ENCODE measurements at places on chromosomes 3 and 15. TPM values are rescaled to one million over a fixed set of nuclear protein-coding genes. Genes with fewer than 3 reads are reported as not detected.

PATL2 gene
- total RNA-seq, result 2.4 TPM

DNA sequence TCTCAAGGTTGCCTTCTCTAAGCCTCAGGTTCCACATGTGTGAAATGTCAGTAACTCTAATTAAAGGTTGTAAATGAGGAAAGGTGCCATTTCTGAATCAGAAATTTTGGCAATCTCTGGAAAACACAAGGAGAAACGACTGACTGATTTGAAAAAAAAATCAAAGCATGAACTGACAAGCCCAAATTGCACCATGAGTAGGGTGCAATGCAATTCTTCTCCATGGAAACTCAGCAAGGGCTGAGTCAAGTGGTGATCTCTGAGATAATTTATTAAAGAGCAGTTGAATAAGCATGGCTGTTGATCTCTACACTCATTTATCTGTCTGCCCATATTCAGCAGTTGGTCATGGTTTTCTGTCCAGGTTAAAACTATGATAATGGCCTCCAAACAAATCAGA lies 201.6 kb upstream of the CMC1 start:
- H3K36me3 ChIP-seq, result no peaks in the 10 kb centered on the region
- DNase-seq, result no peak
- H3K4me3 ChIP-seq, result no peak overlapping the region
- no peaks in the 10 kb centered on the region for H3K4me1 ChIP-seq
- no peak overlapping the region for H3K27ac ChIP-seq

- H3K27ac ChIP-seq, result no peak overlapping the region
- no peak for DNase-seq
- H3K36me3 ChIP-seq, result no peaks in the 10 kb centered on the region
- peaks cover 40% of the 10 kb centered on the region for H3K4me1 ChIP-seq
- H3K27me3 ChIP-seq, result no peaks in the 10 kb centered on the region
- H3K4me3 ChIP-seq, result no peak overlapping the region
Observed at GRCh38 chr15:96262549-96263489, 67.7 kb upstream of the NR2F2 start.

DNA sequence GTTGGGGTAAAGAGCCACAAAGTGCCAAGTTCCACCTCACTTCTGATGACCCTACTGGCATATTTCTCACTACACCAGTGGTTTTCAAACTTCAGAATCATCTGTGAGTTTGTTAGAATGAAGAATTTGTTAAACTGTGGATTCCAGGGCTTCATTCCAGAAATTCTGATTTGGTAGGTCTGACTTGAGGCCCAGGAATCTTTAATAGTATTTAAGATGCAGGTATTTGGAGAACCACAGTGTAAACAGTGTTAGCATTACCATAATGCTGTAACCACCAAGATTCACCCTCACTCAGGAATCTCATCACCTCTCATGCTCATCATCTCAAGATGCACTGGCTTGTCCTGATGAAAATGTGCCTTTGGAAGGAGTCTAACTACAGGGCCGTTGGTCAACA lies 6.0 kb downstream of the KCNMB3 start:
- no peak for DNase-seq
- peaks cover 12% of the 10 kb centered on the region for H3K36me3 ChIP-seq
- no peak overlapping the region for H3K27ac ChIP-seq
- H3K27me3 ChIP-seq, result no peaks in the 10 kb centered on the region
- H3K4me1 ChIP-seq, result no peaks in the 10 kb centered on the region
- H3K4me3 ChIP-seq, result no peak overlapping the region

GRCh38 chr3:182862159-182862860 lies 69.0 kb downstream of the ATP11B start:
- no peaks in the 10 kb centered on the region for H3K27me3 ChIP-seq
- DNase-seq, result no peak
- no peaks in the 10 kb centered on the region for H3K4me1 ChIP-seq
- no peak overlapping the region for H3K27ac ChIP-seq
- H3K36me3 ChIP-seq, result peaks cover 3% of the 10 kb centered on the region

- no peaks in the 10 kb centered on the region for H3K36me3 ChIP-seq
- no peak overlapping the region for H3K4me3 ChIP-seq
- DNase-seq, result no peak
- no peaks in the 10 kb centered on the region for H3K4me1 ChIP-seq
Observed at GRCh38 chr3:15277861-15278500, 54.4 kb downstream of the SH3BP5 start.
